ENCODE measurements at places on chromosomes 2 and 18.
A peak's percentile ranks its signal among the peaks of the same experiment; 100 is the strongest.

GRCh38 chr2:1621041-1621440, 123.3 kb downstream of the PXDN start:
- DNase-seq: no peak

DNA sequence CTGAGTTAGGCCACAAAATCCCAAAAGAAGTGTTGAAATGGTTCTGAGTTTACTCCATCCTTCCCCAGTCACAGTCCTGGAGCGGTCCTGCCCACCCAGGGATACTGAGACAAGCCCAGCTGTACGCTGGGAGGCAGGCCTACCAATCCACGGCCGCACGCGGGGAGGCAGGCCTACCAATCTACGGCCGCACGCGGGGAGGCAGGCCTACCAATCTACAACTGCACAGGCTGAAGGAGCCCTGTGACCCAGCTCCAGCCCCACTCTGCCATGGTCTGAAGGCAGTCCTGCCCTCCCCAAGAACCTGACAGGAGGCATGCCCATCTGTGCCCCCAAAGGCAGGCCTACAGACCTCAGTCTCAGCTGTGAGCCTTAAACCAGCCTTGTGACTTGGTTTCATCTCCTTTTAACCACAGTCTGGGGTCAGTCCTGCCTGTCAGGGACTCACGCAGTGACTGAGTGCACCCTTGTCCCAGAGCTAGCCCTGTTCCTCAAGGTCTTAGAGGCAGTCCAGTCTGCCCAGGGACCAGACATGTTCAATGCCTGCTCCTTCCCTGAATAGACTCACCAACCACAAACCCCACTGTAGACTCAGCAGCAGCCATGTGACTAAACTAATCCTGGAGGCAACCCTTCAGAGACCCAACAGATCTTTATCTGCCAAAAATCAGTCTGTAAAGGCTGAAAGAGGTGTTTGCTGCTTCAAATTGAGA, 36.8 kb downstream of the GPC1 start:
- no peak for DNase-seq

- no peak for DNase-seq
Observed at GRCh38 chr2:26173776-26174482, 1.0 kb downstream of the GAREM2 start.

- DNase-seq: no peak
Observed at GRCh38 chr2:174844295-174844708, 80.0 kb upstream of the CHRNA1 start.

DNA sequence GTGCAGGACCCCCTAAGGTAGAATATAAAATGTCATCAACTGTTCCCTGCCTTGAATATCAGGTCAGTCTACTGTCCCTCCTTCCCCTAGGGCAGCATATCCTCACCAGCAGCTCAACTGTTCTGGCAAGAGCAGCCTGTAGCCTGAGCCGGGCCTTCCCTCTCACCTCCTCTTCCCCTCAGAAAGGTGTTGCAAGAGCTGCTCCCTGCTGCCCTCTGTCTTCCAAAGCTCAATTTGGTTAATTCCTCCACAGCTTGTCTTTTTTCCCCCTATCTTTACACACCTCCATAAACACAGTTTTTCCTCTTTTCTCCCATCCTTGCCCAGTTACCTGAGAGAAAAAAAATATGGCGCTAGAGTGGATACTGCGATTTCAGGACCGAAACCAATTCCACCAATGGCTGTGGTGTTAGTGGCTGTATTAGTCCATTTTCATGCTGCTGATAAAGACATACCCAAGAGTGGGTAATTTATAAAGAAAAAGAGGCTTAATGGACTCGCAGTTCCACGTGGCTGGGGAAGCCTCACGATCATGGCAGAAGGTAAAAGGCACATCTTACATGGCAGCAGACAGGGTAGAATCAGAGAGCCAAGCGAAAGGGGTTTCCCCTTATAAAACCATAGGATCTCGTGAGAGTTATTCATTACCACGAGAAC, 184.7 kb downstream of the MREG start:
- DNase-seq: peak; percentile 22

DNA sequence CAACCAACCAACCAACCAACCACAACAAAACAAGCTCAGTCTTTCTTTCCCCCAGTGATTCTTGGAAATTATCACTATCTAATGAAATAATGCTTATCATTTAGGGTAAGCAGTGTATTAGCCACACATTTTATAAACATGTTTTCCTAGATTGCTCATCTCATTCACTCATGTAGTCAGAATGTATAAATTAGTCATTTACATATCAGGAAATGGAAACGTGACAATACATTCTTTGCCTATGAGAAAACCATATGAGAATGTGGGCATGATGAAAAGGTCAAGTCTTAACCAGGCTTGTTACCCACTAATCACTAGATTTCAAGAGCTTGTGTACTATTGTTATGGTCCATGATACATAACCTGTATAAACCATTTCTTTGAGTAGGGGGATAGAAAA, 1583.4 kb upstream of the PIK3C3 start:
- DNase-seq: no peak

DNA sequence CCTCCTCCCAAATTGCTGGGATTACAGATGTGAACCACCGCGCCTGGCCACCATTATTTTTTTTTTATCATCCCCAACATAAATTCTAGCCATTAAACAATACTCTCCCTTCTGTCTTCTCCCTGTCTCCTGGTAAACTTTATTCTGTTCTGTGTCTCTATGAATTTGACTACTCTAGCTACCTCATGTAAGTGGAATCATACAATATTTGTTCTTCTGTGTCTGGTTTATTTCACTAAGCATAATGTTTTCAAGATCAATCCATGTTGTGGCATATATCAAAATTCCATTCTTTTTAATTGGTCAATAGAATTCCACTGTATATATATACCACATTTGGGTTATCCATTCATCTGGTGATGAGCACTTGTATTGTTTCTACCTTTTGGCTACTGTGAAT, 71.6 kb downstream of the MCFD2 start:
- DNase-seq: no peak

All from CD4-positive, alpha-beta T cell treated with Interleukin-6 at 100 ng/mL for 8 hours (primary cell).